ENCODE measurements at places on chromosomes 13 and 19.

- no peaks in the 10 kb centered on the region for H3K27me3 ChIP-seq
- H3K4me3 ChIP-seq: no peak overlapping the region
- H3K4me1 ChIP-seq: peaks cover 16% of the 10 kb centered on the region
- no peak for DNase-seq
- no peak overlapping the region for H3K27ac ChIP-seq
These were observed 3.3 kb upstream of the AP3D1 start for GRCh38 chr19:2154587-2155075.

- H3K36me3 ChIP-seq: no peaks in the 10 kb centered on the region
- no peaks in the 10 kb centered on the region for H3K27me3 ChIP-seq
- DNase-seq: no peak
- H3K4me3 ChIP-seq: no peak overlapping the region
- no peak overlapping the region for H3K27ac ChIP-seq
These were observed 15.8 kb upstream of the TUBGCP3 start for GRCh38 chr13:112603641-112604225.

DNA sequence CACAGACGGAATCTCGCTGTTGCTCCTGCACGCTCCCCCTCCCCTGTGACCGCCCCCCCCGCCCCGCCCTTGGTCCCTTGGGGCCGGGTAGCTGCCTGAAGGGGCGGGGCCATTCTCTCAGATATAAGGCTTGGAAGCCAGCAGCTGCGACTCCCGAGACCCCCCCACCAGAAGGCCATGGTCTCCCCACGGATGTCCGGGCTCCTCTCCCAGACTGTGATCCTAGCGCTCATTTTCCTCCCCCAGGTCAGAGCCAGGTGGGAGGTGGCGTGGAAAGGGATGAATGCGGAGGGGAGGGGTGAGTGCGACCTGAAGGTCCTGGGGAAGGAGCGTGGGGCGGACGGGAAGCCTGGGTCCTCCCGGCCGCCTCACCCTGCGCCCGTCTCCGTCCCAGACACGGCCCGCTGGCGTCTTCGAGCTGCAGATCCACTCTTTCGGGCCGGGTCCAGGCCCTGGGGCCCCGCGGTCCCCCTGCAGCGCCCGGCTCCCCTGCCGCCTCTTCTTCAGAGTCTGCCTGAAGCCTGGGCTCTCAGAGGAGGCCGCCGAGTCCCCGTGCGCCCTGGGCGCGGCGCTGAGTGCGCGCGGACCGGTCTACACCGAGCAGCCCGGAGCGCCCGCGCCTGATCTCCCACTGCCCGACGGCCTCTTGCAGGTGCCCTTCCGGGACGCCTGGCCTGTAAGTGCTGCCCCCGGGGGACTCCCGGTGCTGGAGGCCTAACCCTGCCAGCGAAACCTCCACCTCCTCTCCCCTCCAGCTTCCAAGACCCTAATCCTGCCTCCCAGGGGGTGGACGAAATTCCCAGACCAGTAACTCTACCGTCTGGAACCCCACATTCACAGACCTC, at the start of gene DLL3:
TSS of gene DLL3 (plus strand) at position 150 of the 845 bp plus-strand sequence. CDS start at position 178, 28 bp downstream.
- no peaks in the 10 kb centered on the region for H3K36me3 ChIP-seq
- peak within 1 kb of the TSS; percentile 15 for H3K4me3 ChIP-seq
- no peak for DNase-seq
- no peak within 1 kb of the TSS for H3K27ac ChIP-seq
- peaks cover 20% of the 10 kb centered on the region for H3K4me1 ChIP-seq

DNA sequence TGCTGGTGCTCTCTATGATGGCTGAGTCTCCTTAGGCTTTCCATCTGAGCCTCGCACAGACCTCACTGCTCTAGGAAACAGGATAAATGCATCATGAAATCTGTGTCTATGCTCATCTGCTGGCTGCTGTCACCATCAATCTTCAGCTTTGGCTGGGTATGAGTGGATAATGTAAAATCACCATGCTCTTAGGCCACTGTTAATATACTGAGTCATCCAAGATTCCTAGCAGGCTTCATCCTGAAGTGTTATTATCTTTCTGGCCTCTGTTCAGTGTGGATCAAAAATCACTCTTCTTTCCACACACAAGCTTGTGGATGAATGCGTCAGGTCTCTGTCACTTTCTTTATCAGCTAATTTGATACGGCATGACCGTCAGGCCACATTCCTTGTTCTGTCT, 317.4 kb downstream of the NALCN start:
- no peaks in the 10 kb centered on the region for H3K27me3 ChIP-seq
- no peak for DNase-seq
- H3K4me1 ChIP-seq: no peaks in the 10 kb centered on the region
- H3K36me3 ChIP-seq: no peaks in the 10 kb centered on the region
- no peak overlapping the region for H3K4me3 ChIP-seq
- H3K27ac ChIP-seq: no peak overlapping the region

DNA sequence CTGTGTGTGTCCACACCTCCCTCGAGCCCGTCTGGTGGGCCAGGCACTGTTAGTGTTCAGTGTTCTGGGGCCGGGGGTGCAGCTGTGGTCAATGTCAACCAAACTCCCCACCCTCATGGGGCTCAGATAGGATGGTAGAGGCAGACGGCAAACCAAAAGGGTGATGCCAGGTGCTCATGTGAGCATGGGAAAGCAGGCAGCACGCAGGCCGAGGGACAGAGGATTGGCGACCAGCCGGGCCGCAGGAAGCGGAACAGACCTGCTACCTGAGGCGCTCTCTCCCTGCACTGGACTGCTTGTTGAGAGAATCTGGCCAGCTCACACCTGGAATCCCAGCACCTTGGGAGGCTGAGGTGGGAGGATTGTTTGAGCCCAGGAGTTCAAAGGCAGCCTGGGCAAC, 29.1 kb downstream of the DHX34 start:
- peaks cover 15% of the 10 kb centered on the region for H3K36me3 ChIP-seq
- H3K27me3 ChIP-seq: no peaks in the 10 kb centered on the region
- H3K4me3 ChIP-seq: no peak overlapping the region

DNA sequence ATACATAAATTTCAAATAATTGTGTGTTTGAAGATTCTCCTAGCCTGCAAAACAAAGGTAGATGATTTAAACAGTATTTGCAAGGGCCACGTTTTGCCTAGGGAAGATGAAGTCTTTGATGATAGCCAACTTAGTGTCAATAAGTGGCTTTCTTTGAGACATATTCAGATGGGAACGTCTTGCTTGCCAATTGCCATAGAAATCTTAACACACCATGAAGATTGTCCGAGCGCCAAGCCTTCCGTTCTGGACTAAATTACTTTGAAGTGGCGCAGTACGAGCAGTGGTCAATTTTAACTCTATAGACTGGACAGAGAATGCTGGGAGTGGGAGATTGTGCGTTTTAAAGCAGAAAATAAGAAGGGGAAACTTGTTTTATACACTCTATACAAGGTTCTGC, 9.9 kb downstream of the ZIC5 start:
- H3K36me3 ChIP-seq: no peaks in the 10 kb centered on the region
- no peak for DNase-seq
- H3K4me3 ChIP-seq: no peak overlapping the region
- peaks cover 58% of the 10 kb centered on the region for H3K27me3 ChIP-seq
- peaks cover 21% of the 10 kb centered on the region for H3K4me1 ChIP-seq
- H3K27ac ChIP-seq: no peak overlapping the region

- H3K36me3 ChIP-seq: peaks cover 37% of the 10 kb centered on the region
- no peak for DNase-seq
- no peak overlapping the region for H3K4me3 ChIP-seq
- peaks cover 16% of the 10 kb centered on the region for H3K4me1 ChIP-seq
These were observed 4.2 kb downstream of the RPS28 start for GRCh38 chr19:8325454-8325853.

DNA sequence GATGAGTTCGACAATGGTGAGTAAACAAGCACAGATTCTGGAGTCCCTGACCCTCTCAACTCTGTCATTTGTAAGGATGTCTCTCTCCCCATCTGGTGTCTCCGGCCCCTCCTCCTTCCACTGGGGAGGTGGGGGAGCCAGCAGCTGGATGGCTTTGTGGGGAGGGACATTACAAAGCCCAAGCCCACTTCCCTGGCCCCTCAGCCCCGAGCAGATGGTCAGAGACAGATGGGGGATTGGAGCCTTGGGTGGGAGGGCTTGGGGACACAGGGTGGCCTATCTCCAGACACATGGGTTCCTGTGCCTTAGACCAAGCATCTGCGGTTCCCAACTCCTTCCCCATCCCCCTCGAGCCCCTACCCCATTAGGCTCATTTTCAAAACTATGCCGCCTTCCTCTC, 2.5 kb downstream of the TIMM50 start:
- no peak overlapping the region for H3K27ac ChIP-seq
- peaks cover 10% of the 10 kb centered on the region for H3K4me1 ChIP-seq
- H3K36me3 ChIP-seq: no peaks in the 10 kb centered on the region

DNA sequence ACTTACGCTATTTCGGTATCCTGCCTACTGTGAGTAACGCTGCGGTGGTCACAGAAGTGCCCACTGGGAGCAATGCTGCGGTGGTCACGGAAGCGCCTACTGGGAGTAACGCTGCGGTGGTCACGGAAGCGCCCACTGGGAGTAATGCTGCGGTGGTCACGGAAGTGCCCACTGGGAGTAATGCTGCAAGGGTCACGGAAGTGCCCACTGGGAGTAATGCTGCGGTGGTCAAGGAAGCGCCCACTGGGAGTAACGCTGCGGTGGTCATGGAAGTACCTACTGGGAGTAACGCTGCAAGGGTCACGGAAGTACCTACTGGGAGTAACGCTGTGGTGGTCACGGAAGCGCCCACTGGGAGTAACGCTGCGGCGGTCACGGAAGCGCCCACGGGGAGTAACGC, 52.1 kb upstream of the SOX1 start:
- no peaks in the 10 kb centered on the region for H3K4me1 ChIP-seq
- H3K4me3 ChIP-seq: no peak overlapping the region
- no peaks in the 10 kb centered on the region for H3K36me3 ChIP-seq
- peaks cover 4% of the 10 kb centered on the region for H3K27me3 ChIP-seq
- H3K27ac ChIP-seq: no peak overlapping the region
- no peak for DNase-seq

GRCh38 chr13:102295316-102296048, 106.4 kb downstream of the FGF14 start:
- H3K4me3 ChIP-seq: no peak overlapping the region
- no peak overlapping the region for H3K27ac ChIP-seq
- no peaks in the 10 kb centered on the region for H3K4me1 ChIP-seq
- H3K27me3 ChIP-seq: no peaks in the 10 kb centered on the region

GRCh38 chr19:18833849-18834643, 2.3 kb downstream of the UPF1 start:
- no peak for DNase-seq
- peak overlapping the region; percentile 77 for H3K4me3 ChIP-seq
- peaks cover 31% of the 10 kb centered on the region for H3K4me1 ChIP-seq
- no peaks in the 10 kb centered on the region for H3K36me3 ChIP-seq

DNA sequence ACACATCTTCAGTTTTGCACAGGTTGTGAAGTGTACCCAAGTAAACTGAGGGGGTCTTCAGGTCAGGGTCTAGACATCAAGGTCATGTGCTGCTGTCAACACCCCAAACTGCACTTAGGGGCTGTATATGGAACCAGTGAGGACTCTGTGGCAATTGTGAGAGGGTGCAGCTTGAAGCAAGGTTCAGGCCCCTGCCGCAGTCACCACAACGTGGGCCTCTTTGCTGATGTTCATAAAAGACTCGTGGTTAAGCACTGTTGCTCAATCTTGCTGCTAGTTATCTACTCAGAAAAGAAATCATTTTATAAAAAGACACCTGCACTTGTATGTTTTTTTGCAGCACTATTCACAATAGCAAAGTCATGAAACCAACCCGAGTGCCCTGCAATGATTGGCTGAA, 907.4 kb downstream of the UQCRFS1 start:
- no peak for DNase-seq
- no peaks in the 10 kb centered on the region for H3K4me1 ChIP-seq
- no peak overlapping the region for H3K4me3 ChIP-seq

GRCh38 chr13:21946964-21947363, 276.1 kb downstream of the FGF9 start:
- H3K27me3 ChIP-seq: no peaks in the 10 kb centered on the region
- H3K27ac ChIP-seq: no peak overlapping the region
- no peak for DNase-seq
- H3K36me3 ChIP-seq: no peaks in the 10 kb centered on the region
- no peak overlapping the region for H3K4me3 ChIP-seq

- no peaks in the 10 kb centered on the region for H3K36me3 ChIP-seq
- no peaks in the 10 kb centered on the region for H3K27me3 ChIP-seq
- no peak overlapping the region for H3K4me3 ChIP-seq
- H3K27ac ChIP-seq: no peak overlapping the region
These were observed 12.4 kb downstream of the GRTP1 start for GRCh38 chr13:113351514-113352026.

DNA sequence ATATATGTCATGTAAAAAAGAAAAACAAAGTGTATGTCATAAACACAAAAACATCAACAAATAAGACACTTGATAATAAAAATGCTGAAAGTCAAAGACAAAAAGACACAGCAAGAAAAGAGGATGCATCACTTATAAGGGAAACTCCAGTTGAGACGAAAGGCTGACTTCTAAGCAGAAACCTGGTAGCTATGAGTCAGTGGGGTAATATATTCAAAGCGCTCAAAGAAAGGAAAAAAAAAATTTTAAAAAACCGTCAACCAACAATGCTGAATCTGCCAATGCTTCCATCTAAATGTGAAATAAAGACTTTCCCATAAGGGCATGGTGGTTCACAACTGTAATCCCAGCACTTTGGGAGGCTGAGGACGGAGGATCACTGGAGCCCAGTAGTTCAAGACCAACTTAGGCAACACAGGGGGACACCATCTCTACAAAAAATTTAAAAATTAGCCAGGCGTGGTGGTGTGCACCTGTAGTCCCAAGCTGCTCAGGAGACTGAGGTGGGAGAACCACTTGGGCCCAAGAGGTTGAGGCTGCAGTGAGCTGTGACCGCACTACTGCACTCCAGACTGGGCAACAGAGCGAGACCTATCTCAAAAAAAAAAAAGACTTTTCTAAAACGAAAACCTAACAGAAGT, 24.0 kb downstream of the USP12 start:
- no peak for DNase-seq
- no peaks in the 10 kb centered on the region for H3K27me3 ChIP-seq
- H3K4me1 ChIP-seq: no peaks in the 10 kb centered on the region
- no peak overlapping the region for H3K27ac ChIP-seq
- H3K4me3 ChIP-seq: no peak overlapping the region

All from naive thymus-derived CD4-positive, alpha-beta T cell (primary cell).